ENCODE measurements at places on chromosomes 4 and X. TPM values are rescaled to one million over a fixed set of nuclear protein-coding genes. Genes with fewer than 3 reads are reported as not detected.
A peak's percentile ranks its signal among the peaks of the same experiment; 100 is the strongest.

DNA sequence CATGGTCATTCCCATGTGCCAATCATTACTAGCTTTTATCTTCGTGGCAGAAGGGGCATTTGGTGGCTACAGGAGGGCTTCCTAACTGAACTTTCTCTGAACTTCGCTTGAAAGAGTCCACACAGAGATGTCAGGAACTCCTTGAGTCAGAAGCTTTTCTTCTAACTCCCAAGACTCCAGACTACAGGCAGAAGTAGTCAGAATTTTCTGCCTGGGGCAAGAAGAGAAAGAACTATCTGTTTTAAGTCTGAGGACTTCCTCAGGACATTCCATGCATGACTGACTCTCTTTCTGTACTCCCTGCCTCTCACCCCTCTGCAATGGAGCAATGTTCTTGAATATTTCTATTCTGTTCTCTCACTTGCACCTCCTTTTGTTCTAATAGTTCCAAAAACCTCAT is 170.5 kb upstream of the TBC1D9 start:
- no peak for DNase-seq

DNA sequence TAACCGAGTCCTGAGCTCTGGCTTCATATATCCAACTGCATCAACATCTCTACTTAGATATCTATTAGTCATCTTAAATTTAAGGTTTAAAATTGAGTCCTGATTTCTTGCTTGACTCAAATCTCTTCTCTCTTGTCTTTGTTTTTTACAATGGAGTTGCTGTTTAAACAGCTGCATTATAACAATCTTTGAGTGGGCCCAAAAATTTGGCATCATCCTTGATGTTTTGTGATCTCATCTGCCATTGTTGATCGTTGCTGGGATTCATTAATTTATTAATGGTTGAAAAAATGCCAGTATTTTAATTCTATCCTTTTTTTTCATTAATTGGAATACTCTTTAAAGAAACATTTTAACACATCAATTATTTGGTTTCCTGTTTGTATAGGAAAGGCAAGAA is 82.2 kb downstream of the STIM2 start:
- no peak for DNase-seq

- no peak for DNase-seq
Measured at GRCh38 chrX:9429767-9430166, 35.1 kb upstream of the TBL1X start.

DNA sequence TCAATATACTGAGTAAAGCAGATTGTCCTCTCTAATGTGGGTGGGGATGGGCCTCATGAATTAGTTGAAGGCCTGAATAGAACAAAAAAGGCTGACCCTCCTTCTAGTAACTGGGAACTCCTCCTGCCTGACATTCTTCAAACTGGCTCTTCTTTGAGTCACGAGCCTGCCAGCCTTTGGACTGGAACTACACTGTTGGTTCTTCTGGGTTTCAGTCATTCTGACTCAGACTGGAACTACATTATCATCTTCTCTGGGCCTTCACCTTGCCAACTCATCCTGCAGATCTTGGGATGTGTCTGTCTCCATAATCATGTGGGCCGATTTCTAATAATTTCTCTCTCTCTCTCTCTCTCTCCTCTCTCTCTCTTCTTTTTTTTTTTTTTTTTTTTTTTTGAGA is 26.9 kb upstream of the CT47C1 start:
- no peak for DNase-seq

- no peak for DNase-seq
Measured at GRCh38 chr4:159283696-159284095, 180.8 kb downstream of the RAPGEF2 start.

- no peak for DNase-seq
Measured at GRCh38 chr4:24003926-24004325, 114.1 kb upstream of the PPARGC1A start.

DNA sequence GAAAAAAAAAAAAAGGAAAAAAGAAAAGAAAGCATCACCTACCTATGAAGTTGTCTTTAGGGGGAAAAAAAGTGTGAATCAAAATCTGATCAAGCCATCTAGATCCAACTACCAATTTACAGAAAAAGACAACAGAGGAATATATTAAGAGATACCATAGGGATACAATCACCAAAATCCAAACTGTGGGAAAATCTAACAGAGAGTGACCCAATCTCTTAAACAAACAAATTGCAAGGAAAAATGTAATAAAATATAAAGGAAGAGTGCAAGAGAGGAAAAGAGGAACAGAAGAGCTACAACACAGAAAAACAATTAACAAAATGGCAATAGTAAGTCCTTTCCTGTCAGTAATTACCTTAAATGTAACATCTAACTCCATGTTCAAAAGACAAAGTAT is 19.0 kb downstream of the THOC2 start:
- DNase-seq: no peak

DNA sequence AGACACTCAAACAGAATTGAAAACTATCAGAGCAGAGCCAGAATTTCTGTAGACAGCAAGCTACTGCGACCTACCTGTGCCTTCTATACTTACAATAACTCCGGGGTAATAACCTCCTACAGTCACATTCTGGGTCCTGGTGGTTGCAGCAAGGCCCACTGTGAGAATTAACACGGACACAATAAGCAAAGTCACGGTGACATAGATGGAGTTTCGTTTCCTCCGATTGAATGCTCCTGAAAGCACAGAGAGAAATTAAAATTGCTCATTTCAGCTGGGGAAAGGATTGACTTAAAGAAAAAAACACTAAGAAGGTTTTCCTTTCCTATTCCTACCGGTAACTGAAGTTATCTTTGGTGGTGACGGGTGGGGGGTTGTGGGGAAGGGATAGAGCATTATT is 7.0 kb downstream of the TMEM255A start:
- no peak for DNase-seq

- DNase-seq: no peak
Measured at GRCh38 chr4:168843635-168844034, 166.4 kb downstream of the CBR4 start.

DNA sequence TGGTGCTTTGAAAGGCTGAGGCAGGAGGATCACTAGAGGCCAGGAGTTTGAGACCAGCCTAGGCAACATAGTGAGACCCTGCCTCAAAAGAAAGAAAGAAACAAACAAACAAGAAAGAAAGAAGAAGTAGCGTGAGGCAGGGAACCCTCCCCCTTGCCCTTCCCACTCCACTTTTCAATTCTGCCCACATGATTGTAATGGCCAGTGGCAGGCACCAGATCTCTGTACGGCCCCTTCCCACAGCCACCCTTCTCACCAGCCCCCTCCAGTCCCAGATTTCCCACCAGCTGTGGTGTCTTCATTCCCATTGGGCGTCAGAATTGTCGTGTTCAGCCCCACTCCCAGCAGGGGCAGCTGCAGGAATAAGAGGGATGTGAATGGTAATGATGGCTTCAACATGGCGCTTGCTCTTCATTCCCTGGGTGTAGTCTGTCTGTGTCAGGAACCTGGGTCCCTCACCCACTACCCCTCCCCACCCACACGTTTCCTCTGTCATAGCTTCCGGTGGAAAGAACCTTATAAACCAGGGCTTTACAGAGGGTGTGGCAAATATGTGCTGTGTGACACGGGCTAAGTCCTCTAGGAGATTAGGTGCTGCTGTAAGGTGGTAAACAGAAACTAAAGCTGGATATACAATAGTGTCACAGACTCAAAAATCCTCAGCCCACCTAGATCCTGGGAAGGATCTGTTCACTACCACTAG is at the start of gene IL2RG:
Gene IL2RG (minus strand): TSS at position 437 of the 703 bp plus-strand sequence. CDS start 38 bp downstream, at position 399.
- peak; percentile 53 for DNase-seq

DNA sequence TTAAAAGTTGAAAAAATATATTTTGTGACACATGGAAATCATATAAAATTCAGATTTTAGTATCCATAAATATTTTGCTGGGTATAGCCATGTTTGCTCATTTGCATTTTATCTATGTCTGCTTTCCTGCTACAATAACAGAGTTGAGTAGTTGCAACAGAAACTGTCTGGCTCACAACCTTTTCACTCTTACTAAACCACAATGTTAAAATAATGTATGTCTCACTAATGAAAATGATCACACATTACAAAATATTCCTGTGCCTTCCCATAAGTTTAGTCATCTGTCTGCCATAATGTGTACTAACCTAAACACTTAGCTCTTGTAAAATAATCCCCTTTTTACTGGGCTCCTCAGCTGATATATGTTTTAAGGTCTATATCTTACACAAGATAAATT is 174.0 kb upstream of the PRPS2 start:
- DNase-seq: no peak

GRCh38 chrX:23554304-23554703 is 113.0 kb upstream of the PRDX4 start:
- no peak for DNase-seq

GRCh38 chr4:147477439-147477838 is 3.5 kb upstream of the EDNRA start:
- no peak for DNase-seq

- DNase-seq: no peak
Measured at GRCh38 chr4:72701987-72702819, 133.2 kb upstream of the ADAMTS3 start.

- no peak for DNase-seq
Measured at GRCh38 chrX:150429594-150429993, 66.5 kb downstream of the MAMLD1 start.

- no peak for DNase-seq
Measured at GRCh38 chrX:21863241-21863640, 7.5 kb downstream of the YY2 start.

DNA sequence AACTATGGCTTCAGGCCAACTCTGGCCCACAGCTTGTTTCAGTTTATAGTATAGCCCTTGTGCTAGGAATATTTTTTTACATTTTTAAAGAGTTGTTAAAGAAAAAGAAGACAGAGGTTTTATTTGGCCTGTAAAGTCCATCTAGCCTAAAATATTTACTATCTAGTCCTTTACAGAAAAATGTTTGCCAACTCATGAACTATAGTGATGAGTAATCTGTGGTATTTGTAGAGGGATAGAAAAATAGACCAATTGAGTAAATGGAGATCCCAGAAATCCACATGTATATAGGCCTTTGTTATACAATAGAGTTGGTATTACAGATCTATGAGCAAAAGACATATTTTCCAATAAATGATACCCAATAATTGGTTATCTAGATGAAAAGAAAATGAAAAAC is 288.7 kb downstream of the PRDM5 start:
- DNase-seq: no peak

DNA sequence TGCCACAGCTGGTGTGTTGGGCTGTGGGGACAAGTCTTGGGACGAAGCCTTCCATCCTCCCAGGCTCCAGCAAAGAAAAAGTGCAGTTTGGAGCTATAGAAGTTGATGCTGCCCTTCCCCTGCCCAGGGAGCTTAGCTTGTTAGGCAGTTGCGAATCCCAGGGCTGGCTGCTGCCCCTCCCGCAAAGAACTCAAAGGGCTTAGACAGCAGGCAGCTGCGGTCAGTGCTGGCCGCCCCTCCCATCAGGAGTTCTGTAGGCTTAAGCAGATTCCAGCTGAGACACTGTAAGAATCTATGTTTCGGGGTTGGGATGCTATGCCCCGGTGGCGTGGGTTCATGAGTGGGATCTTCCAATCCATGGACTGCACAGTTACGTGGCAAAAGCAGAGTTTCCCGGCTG is 956.7 kb downstream of the GLUD2 start:
- DNase-seq: no peak

GRCh38 chr4:89119166-89119565 is 7.8 kb downstream of the TIGD2 start:
- no peak for DNase-seq

DNA sequence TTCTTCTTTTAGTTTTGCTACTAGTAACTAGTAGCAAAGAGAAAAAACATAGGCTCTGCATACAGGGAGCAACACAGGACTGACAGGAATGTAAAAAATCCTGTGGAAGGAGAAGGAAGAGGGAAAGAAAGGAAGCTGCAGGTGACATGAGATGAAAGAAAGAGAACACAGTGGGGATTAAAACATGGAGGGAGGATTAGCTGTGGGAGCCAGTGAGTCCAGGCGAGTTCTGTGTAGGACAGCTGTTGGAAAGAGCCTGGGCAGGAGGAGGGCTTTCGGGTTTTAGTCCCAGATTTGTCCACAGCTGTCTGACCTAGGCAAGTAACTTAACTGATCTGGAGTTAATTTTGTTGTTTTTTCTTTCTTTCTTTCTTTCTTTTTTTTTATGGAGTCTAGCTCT is 21.6 kb downstream of the CCNG2 start:
- no peak for DNase-seq

- DNase-seq: no peak
Measured at GRCh38 chr4:175714686-175715085, 97.4 kb downstream of the GPM6A start.

DNA sequence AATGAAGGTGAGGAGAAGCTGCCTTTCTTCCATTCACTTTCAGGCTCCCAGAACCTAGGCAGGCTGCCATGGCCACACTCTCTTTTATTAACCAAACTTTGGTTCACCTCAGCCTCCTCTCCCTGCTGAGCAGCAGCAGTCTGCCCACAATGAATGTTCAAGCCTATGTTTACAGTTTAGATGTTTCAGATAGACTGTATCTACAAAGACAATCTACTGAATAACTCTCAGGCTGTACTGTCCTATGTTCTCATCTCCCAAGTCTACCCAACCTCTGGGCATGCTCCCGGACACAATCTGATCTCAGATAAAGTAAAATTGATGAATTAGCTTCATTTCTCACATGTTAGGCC is 59.2 kb upstream of the TMEM164 start:
- no peak for DNase-seq

GRCh38 chr4:76252271-76252653 is 741 bp downstream of the FAM47E start:
- DNase-seq: no peak

GRCh38 chrX:110212299-110212698 is 105.6 kb downstream of the AMMECR1 start:
- no peak for DNase-seq

- DNase-seq: no peak
Measured at GRCh38 chrX:67619253-67619652, 75.4 kb downstream of the AR start.

- no peak for DNase-seq
Measured at GRCh38 chr4:2236944-2237666, 4.8 kb downstream of the HAUS3 start.

DNA sequence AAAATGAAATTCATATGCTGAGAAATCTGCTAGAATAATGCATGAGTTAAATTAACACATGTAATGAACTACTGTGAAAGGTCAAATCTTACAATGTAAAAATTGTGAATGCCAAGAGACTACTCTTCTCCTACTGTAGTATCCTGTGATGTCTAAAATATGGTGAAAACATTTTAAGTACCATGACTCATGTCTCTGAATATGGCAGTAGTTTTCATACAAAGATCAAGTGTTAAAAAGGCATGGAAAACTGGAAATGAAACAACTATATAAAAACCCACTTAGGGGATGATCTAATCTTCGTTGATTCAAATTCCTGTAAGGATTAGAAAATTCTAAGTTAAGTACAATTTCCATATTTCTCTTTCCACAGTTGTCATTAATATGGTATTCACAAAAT is 221.3 kb downstream of the PPP3CA start:
- DNase-seq: no peak

GRCh38 chr4:6338175-6338950 is 68.7 kb downstream of the WFS1 start:
- peak; percentile 51 for DNase-seq

BMX gene
- total RNA-seq: 1.3 TPM

G3BP2 gene
- 121 TPM for total RNA-seq

CRMP1 gene
- 4.1 TPM for total RNA-seq

DCAF12L2 gene
- not detected for total RNA-seq

GLRA2 gene
- total RNA-seq: not detected

GRPR gene
- not detected for total RNA-seq

AR gene
- 2.0 TPM for total RNA-seq

HMGB2 gene
- 49.5 TPM for total RNA-seq

AMBN gene
- total RNA-seq: not detected

Data from upper lobe of left lung (tissue), 6 donors.